Inflammatory macrophage treated with lipopolysaccharide for 1 hour (primary cell): ENCODE measurements at places on chromosomes 2 and 18.
A peak's percentile ranks its signal among the peaks of the same experiment; 100 is the strongest.

GRCh38 chr18:72201032-72201431, 343.1 kb downstream of the CBLN2 start:
- no peak for DNase-seq

DNA sequence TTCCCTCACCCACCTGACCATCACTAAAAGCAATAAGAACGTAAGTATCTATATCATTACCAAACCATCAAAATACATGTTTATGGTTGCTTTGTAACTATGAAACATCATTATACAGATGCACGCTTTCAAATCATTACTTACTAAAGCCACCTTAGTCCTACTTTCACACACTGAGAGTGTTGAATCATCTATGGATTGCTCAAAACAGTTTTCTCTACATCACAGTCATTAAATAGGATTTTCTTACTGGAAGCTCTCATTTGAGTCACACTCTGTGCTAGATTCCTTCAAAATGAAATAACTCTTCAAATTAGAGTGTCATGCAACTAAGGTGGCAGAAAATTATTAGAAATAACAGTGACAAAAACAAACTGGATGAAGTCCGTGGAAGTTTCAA, 878.4 kb downstream of the CPS1 start:
- DNase-seq: no peak

- peak; percentile 66 for DNase-seq
Observed at GRCh38 chr2:198127627-198128026, 323.2 kb downstream of the PLCL1 start.

GRCh38 chr2:181680055-181680936, at the start of gene NEUROD1:
TSS of gene NEUROD1 (minus strand) at chr2:181680517. CDS start at chr2:181678860, 1,657 bp downstream.
- DNase-seq: no peak

DNA sequence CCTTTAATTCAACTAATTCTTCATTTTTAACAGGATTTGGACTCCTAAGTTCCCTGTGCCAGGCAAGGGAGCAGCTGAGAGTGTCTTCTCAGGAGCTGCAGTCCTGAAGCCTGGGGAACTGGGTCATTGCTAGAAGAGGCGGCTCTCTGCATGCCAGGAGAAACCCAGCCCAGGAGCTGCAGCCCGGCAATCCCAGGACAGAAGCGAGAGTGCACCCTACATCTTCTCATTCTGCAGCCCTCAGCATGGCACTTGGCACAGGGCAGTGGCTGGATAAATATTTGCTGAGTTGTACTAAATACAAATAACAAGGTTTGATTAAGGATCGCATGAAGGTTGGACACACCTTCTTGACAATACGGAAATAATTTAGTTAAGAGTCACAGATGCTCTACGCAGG, 244.9 kb upstream of the PXDN start:
- no peak for DNase-seq
